SJSA1 (cell line): ENCODE measurements at places on chromosomes 6 and 20.

- peak; percentile 69 for DNase-seq
Measured at GRCh38 chr6:26273673-26274588, 91.1 kb upstream of the BTN3A2 start.

GRCh38 chr6:32397252-32397920, 9.6 kb downstream of the BTNL2 start:
- no peak for DNase-seq

- no peak for DNase-seq
Measured at GRCh38 chr6:22765015-22765414, 195.6 kb downstream of the HDGFL1 start.

DNA sequence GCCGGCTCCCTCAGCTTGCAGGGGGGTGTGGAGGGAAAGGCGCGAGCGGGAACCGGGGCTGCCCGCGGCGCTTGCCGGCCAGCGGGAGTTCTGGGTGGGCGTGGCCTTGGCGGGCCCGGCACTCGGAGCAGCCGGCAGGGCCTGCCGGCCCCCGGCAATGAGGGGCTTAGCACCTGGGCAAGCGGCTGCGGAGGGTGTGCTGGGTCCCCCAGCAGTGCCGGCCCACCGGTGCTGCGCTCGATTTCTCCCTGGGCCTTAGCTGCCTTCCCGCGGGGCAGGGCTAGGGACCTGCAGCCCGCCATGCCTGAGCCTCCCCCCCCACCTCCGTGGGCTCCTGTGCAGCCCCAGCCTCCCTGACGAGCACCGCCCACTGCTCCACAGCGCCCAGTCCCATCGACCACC, 514.5 kb upstream of the GJE1 start:
- DNase-seq = no peak

GRCh38 chr6:133768656-133769295, 120.1 kb upstream of the TCF21 start:
- no peak for DNase-seq

- DNase-seq = no peak
Measured at GRCh38 chr6:68632734-68633133, 2.3 kb upstream of the ADGRB3 start.

DNA sequence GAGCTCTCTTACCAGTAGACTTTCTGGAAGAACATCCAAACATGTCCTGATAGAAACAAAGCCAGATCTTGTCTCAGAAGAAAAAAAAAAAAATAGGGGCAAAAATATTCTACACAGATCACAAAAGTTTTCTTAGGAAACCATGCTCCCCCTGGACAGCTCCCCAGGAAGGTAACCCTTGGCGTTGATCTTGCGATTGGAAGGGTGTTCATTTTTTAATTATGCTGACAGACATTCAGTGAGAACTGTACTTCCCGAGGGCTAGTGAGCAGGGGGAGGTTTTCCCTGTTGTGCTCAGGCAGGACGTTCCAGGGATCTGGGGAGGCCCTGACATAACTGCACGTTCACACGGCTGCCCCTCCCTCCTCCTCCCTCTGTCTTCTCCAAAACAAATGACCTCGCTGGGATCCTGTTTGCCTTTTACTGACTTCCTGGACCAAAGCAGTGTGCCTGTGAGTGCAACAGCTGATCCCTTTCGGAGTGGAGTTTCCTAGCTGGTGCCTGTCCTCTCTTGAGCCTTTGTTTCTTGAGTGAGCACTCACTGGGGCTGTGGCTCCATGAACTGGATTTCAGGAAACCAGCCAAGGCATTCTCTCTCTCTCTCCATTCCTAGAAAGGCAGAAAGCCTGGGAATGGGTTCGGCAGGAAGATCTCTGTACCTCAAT, 46.7 kb downstream of the MARCKS start:
- no peak for DNase-seq

DNA sequence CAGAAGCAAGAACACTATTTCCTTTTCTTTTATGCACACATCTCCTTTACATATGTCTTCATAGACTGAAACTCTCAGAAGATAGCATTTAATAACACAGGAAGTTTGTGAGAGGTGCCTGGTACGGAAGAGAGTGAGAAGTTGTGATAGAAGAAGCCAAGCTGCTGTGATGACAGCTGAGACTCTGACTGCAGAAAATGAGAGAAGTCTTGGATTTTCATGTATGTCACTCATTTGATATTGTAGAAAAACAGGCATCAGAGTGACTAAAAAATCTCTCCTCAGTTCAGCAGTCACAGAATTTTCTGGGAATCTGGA, 154.9 kb upstream of the BMP2 start:
- DNase-seq = no peak

DNA sequence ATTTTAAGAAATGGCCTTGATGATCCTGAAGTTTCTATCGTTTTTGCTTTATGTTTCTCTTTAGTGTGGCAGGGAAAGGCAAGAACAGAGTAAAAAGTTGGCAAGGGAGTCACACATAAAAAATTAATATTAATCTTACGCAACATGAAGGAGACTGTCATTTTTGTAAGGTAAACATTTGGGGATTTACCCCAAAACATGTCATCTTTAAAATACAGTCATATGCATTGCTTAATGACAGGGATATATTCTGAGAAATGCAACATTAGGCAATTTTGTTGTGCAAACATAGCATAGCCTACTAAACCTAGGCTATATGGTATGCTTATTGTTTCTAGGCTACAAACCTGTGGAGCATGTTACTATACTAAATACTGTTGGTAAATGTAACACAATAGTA, 5.4 kb downstream of the RBL1 start:
- DNase-seq = no peak

DNA sequence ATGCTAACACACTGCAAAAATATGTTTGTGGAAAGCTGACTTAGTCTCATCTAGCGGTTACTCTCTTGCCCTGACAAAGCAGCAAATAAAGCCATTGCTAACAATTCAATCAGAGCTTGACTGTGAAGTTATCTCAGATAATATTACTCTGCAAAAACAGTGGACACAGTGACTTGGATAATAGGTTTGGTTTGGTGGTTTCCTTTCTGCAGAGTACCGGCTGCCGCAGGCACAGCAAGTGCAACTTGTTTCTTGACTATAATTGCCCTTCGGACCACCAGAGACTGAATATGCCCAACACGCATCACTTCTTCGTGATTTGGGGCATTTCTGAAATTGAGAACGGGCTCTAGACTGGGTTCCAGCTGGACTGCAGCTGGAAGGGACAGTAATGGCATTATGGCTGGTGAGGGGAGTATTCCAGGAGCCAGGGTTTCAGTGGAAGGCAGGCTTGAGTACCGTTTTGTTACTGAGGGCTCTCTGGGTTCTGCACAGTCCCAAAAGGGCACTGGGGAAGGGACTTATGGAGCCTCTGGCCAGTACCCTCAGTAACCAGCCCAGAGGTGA, 40.0 kb downstream of the DSTN start:
- DNase-seq = no peak

GRCh38 chr20:29443819-29444218, 1813.6 kb upstream of the DEFB115 start:
- DNase-seq = no peak

DNA sequence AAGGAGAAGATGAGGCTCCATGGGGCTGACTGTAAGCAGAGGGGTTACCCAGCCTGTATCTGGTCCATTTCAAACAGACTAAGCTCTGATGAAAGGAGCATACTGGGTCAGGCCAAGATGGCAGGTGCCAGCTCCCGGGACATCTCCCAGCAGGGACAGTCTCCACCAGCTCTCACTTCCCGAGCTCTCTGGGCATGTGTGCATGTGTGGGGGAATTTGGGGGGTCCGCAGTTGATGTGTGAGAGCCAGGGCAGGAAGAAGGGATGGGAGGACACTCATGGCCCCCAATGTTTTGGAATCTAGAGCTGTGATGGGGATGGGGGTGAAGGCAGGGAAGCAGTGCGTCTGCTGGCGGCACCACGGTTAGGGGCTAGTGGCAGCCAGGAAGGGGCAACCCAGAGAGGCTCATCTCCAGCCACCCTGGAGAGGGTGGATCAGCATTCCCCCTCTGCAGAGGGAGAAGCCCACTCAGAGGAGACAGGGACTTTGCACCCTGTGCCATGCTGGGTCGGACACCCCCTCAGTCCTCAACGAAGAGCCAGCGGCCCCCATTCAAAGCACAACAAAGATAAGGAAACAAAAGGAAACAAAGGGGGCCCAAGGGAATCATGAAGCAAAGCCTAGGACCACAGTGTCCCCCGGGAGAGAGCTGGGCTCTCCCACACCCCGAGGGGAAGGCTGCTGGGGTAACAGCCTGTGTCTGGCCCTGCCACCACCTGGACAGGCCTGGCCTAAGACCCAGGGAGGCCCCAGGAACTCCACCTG, 52.4 kb downstream of the DSTN start:
- no peak for DNase-seq

GRCh38 chr6:11710311-11710761, 68.3 kb downstream of the ADTRP start:
- DNase-seq = no peak

DNA sequence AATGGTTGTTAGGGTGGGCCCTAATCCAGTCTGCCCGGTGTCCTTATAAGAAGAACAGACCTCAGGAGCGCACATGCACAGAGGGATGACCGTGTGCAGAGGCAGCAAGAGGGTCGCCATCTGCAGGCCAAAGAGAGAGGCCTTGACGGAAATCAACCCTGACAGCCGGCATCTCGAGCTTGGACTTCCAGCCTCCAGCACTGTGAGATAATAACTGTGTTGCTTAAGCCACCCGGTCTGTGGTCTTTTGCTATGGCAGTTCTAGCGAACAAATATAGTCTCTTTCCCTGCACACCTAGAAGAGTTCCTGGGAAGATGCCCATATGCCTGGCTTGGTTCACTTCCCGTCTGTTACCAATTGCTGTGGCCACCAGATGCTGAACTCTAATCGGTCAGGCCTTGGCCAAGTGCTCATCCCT, 35.3 kb upstream of the PTGIS start:
- DNase-seq = no peak

GRCh38 chr6:166323395-166323794, 15.2 kb upstream of the PRR18 start:
- DNase-seq = no peak

DNA sequence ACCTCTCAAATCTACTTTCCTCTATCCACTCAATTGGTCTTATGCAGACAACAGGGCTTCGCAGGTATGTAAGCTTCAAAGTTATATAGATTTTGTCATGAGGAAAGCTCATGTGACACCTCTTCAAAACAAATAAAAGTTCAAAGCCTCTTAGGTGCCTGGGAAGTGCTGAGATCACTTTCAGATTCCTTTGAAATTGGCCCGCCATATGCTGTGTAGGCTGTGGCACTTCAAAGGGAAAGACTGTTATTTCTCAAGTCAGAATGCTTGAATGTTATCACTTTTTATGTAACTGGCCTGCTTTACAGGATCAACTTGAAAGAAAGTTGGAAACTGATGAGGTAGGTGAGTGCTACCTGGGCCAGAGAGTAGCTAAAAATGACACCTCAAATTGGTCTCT, 67.1 kb upstream of the GFRAL start:
- DNase-seq = no peak

DNA sequence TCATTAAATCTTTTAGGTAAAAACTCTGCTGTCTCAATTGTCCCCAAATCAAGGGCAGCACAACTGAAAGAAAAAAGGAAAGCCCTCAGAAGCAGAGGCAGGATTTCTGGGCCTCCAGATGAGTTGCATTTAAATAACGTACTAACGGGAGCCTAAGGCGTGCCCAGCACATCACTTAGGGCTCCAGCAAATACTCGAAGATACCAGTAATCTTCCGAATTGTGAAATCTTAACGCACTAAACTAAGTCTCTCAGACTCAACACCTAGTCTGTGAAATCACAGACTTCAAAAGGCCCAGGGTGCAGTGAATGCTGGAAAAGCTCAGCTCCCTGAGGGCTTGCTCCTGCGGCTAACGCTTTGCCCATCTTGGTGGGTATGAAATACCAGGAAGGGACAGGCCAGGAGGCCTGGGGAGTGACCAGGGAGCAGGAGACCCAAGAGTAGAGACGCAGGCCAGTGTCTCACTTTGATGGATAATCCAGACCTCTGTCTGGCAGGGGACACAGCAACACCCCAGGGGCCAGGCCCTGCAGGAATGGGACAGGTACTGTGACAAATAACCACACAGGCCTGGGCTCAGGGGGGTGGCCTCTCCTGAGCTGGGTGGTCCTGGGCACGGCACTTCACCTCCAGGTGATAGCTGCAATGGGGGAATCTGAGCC, 36.4 kb downstream of the RRBP1 start:
- DNase-seq = no peak

GRCh38 chr6:156842598-156843250, 65.5 kb downstream of the ARID1B start:
- DNase-seq = no peak

DNA sequence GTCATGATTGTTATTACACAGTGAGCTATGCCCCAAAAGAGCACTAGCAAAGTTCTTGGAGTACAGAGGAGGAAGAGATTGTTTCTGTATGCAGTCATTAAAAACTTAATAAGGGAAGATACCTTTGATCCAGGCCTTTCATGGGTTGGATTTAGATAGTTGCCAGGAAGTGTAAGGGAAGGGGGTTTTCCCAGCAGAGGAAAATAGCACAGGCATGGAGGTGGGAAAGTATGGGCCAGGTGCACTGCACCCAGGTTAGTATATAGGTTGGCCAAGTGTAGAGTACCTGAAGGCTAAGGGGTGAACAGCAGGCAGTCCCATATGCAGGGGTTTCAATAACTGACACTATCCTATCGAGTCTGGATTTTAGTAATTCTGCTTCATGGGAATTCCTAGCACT, 101.4 kb downstream of the SOBP start:
- no peak for DNase-seq

DNA sequence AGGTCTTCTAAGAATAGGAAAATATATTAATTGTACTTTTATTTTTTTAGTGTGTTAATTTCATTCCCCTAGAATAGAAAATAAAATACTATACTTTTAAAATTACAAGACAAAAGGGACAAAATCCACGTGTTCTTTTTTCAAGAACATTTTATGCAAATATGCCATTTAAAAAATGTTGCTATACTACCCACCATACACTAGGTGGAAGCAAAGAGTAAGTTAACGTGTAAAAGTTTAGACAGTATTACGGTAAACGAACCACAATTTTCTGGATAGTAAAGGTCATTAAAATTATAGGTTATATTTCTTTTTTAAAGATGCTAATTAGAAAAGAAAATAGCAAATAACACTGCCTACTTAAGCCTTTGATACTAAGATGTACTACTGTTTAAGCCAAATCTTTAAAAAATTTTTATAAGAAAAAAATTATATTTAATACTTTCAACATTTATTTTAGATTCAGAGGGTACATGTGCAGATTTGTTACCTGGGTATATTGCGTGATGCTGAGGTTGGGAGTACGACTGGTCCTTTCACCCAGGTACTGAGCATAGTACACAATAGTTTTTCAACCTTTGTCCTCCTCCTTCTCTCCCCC, 287.6 kb downstream of the PHF3 start:
- no peak for DNase-seq

GRCh38 chr6:165574220-165575157, 88.6 kb downstream of the PDE10A start:
- DNase-seq = no peak

GRCh38 chr20:35276408-35276807, 1.5 kb downstream of the MMP24OS start:
- no peak for DNase-seq

DNA sequence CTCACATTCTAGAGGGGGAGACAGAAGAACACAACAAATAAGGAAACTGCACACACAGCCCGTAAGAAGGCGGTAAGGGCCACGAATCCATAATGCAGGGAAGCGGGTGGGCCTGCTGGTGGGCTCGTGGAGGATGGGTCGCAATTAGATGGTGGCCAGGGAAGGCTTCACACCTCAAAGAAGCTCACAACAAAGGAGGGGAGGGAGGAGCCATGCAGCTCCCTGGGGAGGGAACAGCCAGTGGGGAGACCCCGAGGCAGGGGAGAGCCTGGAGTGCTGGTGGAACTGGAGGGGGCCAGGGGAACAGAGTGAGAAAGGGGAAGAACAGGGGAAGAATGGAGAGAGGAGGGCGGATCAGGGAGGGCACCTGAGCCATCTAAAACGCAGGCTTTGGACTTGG, 13.4 kb downstream of the SRC start:
- no peak for DNase-seq
